ENCODE measurements at places on chromosomes 16 and 17. TPM values are rescaled to one million over a fixed set of nuclear protein-coding genes. Genes with fewer than 3 reads are reported as not detected.

- peak overlapping the region; percentile 53 for H3K4me3 ChIP-seq
- no peaks in the 10 kb centered on the region for H3K36me3 ChIP-seq
- no peak for DNase-seq
- H3K4me1 ChIP-seq: peaks cover 26% of the 10 kb centered on the region
- no peaks in the 10 kb centered on the region for H3K27me3 ChIP-seq
Measured at GRCh38 chr16:67713647-67714273, 5.4 kb downstream of the GFOD2 start.

DNA sequence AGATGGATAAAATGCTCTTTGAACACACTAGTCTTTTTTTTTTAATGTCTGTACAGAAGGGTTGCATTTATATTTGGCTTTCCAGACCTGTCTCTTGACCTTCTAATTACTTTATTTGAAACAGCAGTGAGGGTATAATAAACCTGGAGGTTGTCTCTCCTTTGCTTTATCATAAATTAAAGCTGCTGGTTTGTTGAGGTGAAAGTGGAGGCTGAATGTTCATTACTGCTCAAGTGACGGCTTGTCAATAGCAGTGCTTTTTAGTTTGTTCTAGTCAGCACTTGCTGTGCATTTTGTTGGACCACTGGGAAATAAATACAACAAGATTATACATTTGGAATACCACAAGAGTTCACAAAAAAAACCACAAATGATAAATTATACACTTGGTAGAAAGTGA, 264.2 kb downstream of the IRX3 start:
- peaks cover 10% of the 10 kb centered on the region for H3K36me3 ChIP-seq
- H3K27me3 ChIP-seq: no peaks in the 10 kb centered on the region
- H3K4me3 ChIP-seq: no peak overlapping the region

GRCh38 chr16:70553645-70554044, 30.0 kb downstream of the SF3B3 start:
- H3K27ac ChIP-seq: peak overlapping the region; percentile 29
- no peaks in the 10 kb centered on the region for H3K4me1 ChIP-seq
- no peaks in the 10 kb centered on the region for H3K27me3 ChIP-seq
- no peak overlapping the region for H3K4me3 ChIP-seq
- peaks cover 49% of the 10 kb centered on the region for H3K36me3 ChIP-seq

DNA sequence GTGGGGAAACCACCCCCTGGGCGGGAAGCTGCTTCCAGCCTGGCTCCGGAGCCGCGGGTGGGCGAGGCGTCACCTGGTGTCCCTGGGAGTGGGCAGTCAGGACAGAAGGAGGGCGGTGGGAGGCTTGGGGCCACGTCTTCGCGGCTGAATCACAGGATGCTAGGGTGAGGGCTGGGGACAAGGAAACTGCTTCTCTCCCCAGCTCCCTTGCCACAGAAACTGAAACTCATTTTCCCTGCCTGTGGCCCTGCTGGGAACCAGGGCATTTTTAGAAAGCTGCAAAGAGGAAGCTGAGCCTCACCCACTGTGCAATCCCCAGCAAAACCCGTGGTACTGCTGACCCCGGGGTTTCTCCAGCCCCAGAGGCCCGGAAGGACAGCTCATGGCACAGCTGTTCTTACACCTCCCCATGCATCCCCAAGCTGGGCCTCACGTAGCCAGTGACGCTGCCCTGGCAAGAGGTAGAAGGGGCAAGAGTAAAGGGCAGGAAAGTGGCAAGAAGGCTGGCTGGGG, 8.2 kb downstream of the RHBDF2 start:
- H3K36me3 ChIP-seq: no peaks in the 10 kb centered on the region
- peaks cover 13% of the 10 kb centered on the region for H3K4me1 ChIP-seq
- H3K27ac ChIP-seq: peak overlapping the region; percentile 85
- peak overlapping the region; percentile 63 for H3K4me3 ChIP-seq
- no peaks in the 10 kb centered on the region for H3K27me3 ChIP-seq

- H3K4me3 ChIP-seq: no peak overlapping the region
- H3K4me1 ChIP-seq: peaks cover 38% of the 10 kb centered on the region
- H3K36me3 ChIP-seq: no peaks in the 10 kb centered on the region
- DNase-seq: no peak
Measured at GRCh38 chr17:17030515-17031211, 11.6 kb upstream of the MPRIP start.

- H3K36me3 ChIP-seq: peaks cover 24% of the 10 kb centered on the region
- no peak for DNase-seq
- peaks cover 13% of the 10 kb centered on the region for H3K4me1 ChIP-seq
- H3K27ac ChIP-seq: peak overlapping the region; percentile 76
- H3K4me3 ChIP-seq: no peak overlapping the region
Measured at GRCh38 chr17:82640036-82640435, 8.2 kb downstream of the WDR45B start.

The SLC43A2 gene
- total RNA-seq: 28.6 TPM

The CCDC200 gene
- total RNA-seq: not detected

The SRL gene
- total RNA-seq: not detected

The DBF4B gene
- 27.7 TPM for total RNA-seq

GRCh38 chr16:48501516-48502377, 108.2 kb downstream of the N4BP1 start:
- no peaks in the 10 kb centered on the region for H3K27me3 ChIP-seq
- peaks cover 24% of the 10 kb centered on the region for H3K4me1 ChIP-seq
- no peak overlapping the region for H3K4me3 ChIP-seq
- no peaks in the 10 kb centered on the region for H3K36me3 ChIP-seq

DNA sequence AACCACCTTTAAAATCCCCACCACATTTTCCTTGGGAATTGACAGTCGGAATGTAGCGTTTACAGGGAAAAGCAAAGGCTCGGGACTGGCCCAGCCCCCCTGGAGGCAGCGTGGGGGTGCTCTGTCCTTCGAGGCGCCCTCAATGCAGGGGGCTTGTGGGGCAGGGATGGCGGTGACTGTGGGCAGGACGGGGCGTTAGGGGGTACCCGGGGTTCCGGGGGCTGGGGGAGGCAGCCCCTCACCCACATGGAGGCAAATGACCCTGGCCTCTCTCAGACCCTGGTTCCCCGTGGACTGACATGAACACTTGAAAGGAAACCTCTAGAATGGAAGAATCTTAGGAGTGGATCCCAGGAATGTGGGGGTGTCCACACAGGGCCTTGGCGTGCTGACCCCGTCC, 78.4 kb upstream of the GNG13 start:
- H3K27ac ChIP-seq: no peak overlapping the region
- no peaks in the 10 kb centered on the region for H3K36me3 ChIP-seq
- no peak overlapping the region for H3K4me3 ChIP-seq
- no peaks in the 10 kb centered on the region for H3K27me3 ChIP-seq
- no peak for DNase-seq

- no peaks in the 10 kb centered on the region for H3K27me3 ChIP-seq
- DNase-seq: no peak
- H3K27ac ChIP-seq: peak overlapping the region; percentile 93
- H3K36me3 ChIP-seq: peaks cover 11% of the 10 kb centered on the region
- peaks cover 35% of the 10 kb centered on the region for H3K4me1 ChIP-seq
Measured at GRCh38 chr16:75377729-75378386, 55.4 kb downstream of the CFDP1 start.

GRCh38 chr16:87731607-87732006, 34.2 kb downstream of the KLHDC4 start:
- H3K27ac ChIP-seq: no peak overlapping the region
- no peaks in the 10 kb centered on the region for H3K27me3 ChIP-seq
- peaks cover 9% of the 10 kb centered on the region for H3K4me1 ChIP-seq
- no peak for DNase-seq
- H3K36me3 ChIP-seq: peaks cover 14% of the 10 kb centered on the region
- no peak overlapping the region for H3K4me3 ChIP-seq

DNA sequence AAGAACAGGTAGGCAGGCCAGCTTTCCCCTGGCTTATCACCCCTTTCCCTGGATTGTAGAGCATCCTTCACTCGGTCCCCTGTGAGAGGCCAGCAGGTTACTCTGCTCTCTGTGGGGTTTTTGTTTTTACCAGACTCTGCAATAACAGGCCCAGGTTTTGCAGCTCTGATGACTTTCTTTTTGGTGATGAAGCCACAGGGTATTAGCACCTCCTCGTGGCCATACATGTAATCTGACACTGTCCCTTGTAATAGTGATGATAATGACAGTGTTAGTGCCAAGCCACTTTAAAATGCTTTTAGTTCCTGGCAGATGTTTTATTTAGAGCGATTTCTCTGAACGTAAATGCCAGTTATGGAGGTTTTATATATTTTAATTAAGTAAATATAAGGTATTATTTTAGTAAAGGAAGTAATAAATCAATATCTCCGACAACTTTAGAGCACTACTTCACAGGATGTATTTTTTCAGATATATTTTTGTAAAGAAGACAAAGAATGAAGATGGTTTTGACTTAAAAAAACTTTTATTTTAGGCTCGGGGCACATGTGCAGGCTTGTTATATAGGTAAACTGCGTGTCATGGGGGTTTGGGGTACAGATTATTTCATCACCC, 38.0 kb upstream of the CPHXL start:
- peaks cover 10% of the 10 kb centered on the region for H3K27me3 ChIP-seq
- H3K4me3 ChIP-seq: no peak overlapping the region
- no peak for DNase-seq
- no peaks in the 10 kb centered on the region for H3K36me3 ChIP-seq
- no peak overlapping the region for H3K27ac ChIP-seq
- peaks cover 6% of the 10 kb centered on the region for H3K4me1 ChIP-seq

The GDPD1 gene
- 8.0 TPM for total RNA-seq

The KIF2B gene
- not detected for total RNA-seq

GRCh38 chr16:48323783-48324775, 61.1 kb downstream of the SIAH1 start:
- no peak for DNase-seq
- no peak overlapping the region for H3K4me3 ChIP-seq
- no peak overlapping the region for H3K27ac ChIP-seq

The WNT3 gene
- 47.7 TPM for total RNA-seq

The C16orf89 gene
- total RNA-seq: 2.1 TPM

GRCh38 chr17:77815127-77815905, 143.2 kb upstream of the TNRC6C start:
- H3K4me3 ChIP-seq: no peak overlapping the region
- H3K36me3 ChIP-seq: no peaks in the 10 kb centered on the region
- H3K27ac ChIP-seq: no peak overlapping the region
- peaks cover 3% of the 10 kb centered on the region for H3K27me3 ChIP-seq
- peaks cover 7% of the 10 kb centered on the region for H3K4me1 ChIP-seq
- no peak for DNase-seq

The GLP2R gene
- total RNA-seq: not detected

The UBTF gene
- 101 TPM for total RNA-seq

GRCh38 chr17:752620-753219, 656 bp upstream of the GEMIN4 start:
- no peak for DNase-seq
- H3K4me3 ChIP-seq: peak overlapping the region; percentile 94
- no peaks in the 10 kb centered on the region for H3K27me3 ChIP-seq

GRCh38 chr17:70905796-70906195, 736.5 kb downstream of the KCNJ2 start:
- H3K36me3 ChIP-seq: no peaks in the 10 kb centered on the region
- no peak for DNase-seq
- no peak overlapping the region for H3K4me3 ChIP-seq
- H3K4me1 ChIP-seq: no peaks in the 10 kb centered on the region
- no peak overlapping the region for H3K27ac ChIP-seq

The BCO1 gene
- total RNA-seq: 3.0 TPM

DNA sequence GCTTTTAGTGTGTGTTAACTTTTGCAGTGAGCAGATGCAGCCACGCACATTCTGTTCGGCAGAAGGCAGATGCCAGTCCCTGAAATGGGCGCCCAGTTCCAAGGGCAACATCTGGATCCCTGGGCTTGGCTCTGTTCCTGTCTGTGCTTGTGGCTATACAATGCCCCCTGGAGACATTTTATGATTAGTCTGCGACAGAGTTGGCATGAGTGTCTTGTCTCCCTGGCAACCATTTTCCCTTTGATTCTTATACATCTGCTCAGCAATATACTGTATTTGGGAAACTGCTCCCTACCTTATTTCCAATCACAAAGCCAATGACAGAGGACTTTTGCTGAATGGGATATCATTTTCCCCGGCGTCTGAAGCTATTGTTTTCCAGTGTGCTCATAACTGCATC, 1629.5 kb upstream of the GOT2 start:
- no peak overlapping the region for H3K27ac ChIP-seq
- no peaks in the 10 kb centered on the region for H3K36me3 ChIP-seq
- no peak overlapping the region for H3K4me3 ChIP-seq
- H3K4me1 ChIP-seq: peaks cover 5% of the 10 kb centered on the region
- DNase-seq: no peak

The BHLHA9 gene
- total RNA-seq: not detected

DNA sequence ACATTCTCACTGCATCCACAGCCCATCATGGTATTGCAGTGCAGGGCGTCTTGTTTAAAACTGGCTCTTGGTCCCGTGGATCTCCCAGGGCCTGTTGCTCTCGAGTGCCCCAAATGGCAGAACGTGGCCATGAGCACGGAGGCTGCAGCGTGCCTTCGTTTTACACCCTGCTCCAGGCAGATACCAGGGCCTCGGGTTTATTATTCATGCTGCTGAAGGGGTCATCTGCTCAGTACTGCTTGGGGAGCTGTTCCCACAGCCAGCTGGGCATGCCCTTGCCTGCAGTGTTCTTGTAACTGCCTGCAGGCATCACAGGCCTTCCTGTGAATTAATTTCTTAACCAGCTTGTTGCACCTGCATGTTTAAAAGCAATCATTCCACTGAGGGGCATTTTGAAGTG, 129.7 kb upstream of the CHMP6 start:
- no peak overlapping the region for H3K4me3 ChIP-seq
- peaks cover 13% of the 10 kb centered on the region for H3K4me1 ChIP-seq
- DNase-seq: no peak
- no peak overlapping the region for H3K27ac ChIP-seq
- H3K27me3 ChIP-seq: no peaks in the 10 kb centered on the region
- peaks cover 23% of the 10 kb centered on the region for H3K36me3 ChIP-seq

DNA sequence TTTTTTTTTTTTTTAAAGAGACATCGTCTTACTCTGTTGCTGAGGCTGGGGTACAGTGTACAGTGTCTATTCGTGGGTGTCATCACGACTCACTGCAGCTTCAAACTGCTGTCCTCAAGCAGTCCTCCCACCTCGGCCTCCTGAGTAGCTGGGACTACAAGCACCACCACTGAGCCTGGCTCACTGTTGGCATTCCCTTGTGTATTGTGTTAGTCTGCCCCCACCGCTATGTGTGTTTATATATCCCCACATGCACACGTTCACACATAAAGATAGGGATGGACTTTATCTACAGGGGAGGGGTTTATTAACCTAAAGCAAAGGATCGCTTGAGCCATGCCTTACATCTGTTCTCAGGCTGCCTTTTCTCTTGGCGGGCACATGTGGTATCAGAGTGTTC, 63.8 kb downstream of the SEC14L1 start:
- H3K27me3 ChIP-seq: no peaks in the 10 kb centered on the region
- peak overlapping the region; percentile 68 for H3K27ac ChIP-seq
- H3K4me1 ChIP-seq: peaks cover 17% of the 10 kb centered on the region
- no peak for DNase-seq
- H3K4me3 ChIP-seq: no peak overlapping the region

GRCh38 chr17:44004761-44005526, 522 bp downstream of the NAGS start:
- H3K27me3 ChIP-seq: peaks cover 59% of the 10 kb centered on the region
- no peak overlapping the region for H3K27ac ChIP-seq
- DNase-seq: no peak
- H3K4me1 ChIP-seq: peaks cover 13% of the 10 kb centered on the region
- H3K4me3 ChIP-seq: peak overlapping the region; percentile 65

Measured in type B pancreatic cell (in vitro differentiated cells).